ACHN (cell line): ENCODE measurements at places on chromosomes 3 and 15.

- DNase-seq: peak; percentile 57
Observed at GRCh38 chr3:136209921-136210320, 13.8 kb upstream of the MSL2 start.

- no peak for DNase-seq
Observed at GRCh38 chr3:141273700-141274410, 42.2 kb downstream of the PXYLP1 start.

- no peak for DNase-seq
Observed at GRCh38 chr3:22734756-22735155, 468.4 kb upstream of the UBE2E2 start.

DNA sequence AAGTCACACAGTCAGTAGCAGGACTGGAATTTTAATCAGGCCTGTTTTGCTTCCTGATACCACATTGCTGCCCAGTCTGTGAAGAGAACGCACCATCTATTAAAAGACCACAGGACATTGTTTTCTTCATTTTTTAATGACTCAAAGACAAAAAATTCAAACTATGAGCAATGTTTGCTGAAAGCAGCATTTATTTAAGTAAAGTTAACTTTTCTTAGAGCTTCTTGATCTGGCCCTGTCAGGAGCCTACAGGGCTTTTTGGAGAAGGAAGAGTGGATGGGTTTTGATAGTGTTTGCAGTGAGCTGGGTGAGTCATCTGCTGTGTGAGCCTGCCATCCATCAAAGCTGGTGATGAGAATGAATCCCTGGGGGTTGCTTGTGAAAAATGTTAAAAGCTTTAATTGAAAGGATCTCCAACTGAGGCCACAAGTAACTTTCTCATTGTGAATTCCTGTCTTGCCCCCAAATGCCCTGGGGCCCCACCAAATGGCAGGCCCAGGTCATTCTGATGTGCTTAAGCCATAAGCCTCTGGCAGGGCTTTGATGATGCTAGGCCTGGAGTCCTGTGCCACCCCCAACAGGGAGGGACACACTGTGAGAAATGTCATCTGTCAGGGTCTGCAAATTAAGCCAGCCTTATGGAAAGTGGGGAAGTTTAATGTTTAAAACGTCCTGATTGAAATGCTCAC, 136.2 kb upstream of the PFN2 start:
- DNase-seq: peak; percentile 10

GRCh38 chr3:113234688-113235260, 23.4 kb downstream of the BOC start:
- no peak for DNase-seq

GRCh38 chr3:193085655-193086054, 155.4 kb upstream of the PLAAT1 start:
- no peak for DNase-seq

- peak; percentile 47 for DNase-seq
Observed at GRCh38 chr3:86969500-86970189, 21.3 kb downstream of the VGLL3 start.

DNA sequence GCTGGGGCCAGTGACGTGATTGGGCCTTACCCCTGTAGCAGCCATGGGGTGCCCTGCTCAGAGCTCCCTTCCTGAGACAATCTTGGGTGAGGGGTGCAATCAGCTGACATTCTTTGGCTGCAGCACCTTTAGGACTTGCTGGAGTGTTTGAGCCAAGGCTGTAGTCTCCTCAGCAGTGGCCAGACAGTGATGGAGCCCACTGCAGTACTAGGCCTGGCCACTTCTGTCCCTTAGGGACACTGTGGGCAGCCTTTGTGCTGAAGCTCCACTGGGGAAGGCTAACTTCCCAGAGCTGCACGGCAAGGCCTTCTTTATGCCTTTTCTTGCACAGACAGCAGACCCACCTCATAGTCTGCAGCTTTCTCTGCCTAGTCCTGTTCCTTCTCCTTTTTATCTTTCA, 284.9 kb upstream of the IGF1R start:
- DNase-seq: no peak

- DNase-seq: peak; percentile 22
Observed at GRCh38 chr3:120678984-120679383, 3.1 kb downstream of the HGD start.

DNA sequence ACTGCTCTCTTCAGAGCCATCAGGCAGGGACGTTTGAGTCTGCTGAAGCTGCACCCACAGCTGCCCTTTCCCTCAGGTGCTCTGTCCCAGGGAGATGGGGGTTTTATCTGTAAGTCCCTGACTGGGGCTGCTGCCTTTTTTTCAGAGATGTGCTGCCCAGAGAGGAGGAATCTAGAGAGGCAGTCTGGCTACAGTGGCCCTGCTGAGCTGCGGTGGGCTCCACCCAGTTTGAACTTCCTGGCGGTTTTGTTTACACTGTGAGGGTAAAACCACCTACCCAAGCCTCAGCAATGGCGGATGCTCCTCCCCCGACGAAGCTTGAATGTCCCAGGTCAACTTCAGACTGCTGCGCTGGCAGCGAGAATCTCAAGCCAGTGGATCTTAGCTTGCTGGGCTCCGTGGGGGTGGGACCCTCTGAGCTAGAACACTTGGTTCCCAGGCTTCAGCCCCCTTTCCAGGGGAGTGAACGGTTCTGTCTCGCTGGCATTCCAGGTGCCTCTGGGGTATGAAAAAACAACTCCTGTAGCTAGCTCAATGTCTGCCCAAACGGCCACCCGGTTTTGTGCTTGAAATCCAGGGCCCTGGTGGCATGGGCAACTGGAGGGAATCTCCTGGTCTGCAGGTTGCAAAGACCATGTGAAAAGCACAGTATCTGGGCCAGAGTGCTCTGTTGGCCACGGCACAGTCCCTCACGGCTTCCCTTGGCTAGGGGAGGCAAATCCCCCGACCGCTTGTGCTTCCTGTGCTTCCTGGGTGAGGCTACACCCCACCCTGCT, 21.1 kb upstream of the ST6GAL1 start:
- DNase-seq: no peak

- DNase-seq: no peak
Observed at GRCh38 chr15:38611228-38611627, 46.6 kb upstream of the RASGRP1 start.
